ENCODE measurements at places on chromosomes 2 and 18.

DNA sequence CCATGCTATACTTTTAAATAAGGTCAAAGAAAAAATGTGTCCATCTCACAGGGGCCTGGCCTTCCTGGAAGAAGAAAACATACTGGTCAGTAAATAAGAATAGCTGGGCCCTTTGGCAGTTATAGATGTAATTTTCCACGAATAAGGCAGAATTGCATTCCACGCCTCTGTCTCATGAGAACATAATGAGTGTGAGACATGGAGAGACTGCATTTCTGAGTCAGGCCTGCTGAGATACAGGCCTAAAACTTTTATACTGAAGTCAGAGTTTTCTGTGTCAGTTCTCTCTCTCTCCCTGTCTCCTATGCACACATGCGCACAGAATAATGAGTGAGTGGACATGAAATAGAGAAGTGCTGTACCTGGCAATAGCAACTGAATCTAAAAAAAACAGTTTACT lies 20.4 kb upstream of the IL1R1 start:
- DNase-seq, result no peak

DNA sequence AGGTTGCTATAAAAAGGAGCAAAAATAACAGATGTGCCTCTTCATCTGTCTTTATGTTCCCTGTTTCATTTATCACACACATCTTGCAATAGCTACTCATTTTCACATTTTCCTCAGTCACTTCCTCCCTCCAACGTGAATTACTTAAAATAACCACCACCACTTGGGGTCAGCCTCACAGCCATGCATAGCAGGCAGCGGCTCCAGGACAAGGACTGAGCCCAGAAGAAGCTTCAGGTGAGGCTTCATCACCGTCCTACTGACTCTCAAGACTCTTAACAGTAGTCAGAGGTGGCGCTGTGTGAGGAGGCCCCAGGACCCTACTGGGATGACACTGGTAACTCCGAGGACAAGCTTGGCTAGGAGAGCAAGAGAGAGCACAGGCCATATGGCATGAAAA lies 15.5 kb upstream of the ST8SIA5 start:
- DNase-seq, result peak; percentile 66

GRCh38 chr2:47640356-47640755 lies 142.6 kb upstream of the MSH6 start:
- no peak for DNase-seq

DNA sequence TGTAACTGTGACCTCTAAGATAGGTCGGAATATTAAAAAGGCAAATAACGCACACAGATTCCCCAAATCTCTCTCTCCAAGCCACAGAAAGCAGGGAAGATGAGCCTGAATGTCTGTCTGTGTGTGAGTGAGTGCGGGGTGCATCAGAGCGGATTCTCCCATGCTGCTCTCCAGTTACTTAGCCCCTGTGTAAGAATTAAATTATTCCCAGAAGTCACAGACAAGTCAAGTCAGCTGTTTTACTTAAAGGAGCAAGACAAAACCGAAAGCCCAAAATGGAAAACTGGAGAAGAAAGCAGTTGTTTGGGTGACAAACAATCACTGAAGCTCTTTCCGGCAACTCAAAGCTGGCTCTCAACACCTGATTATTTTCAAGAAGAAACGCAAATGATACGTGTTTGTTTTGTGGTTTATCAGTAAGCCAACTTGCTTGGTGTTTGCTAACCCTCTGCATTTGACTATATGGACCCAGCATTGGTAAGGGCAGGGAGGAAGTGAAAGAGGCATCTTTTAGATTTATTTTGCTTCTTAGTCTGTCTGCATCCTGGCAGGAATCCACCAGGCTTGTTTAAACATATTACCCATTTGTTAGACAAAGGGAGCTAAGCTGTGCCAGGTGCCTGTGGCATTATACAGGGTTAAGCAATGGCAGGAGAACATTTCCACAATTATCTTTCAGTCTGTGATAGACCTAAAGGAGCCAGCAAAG lies 121.5 kb upstream of the CREB1 start:
- DNase-seq, result peak; percentile 97

GRCh38 chr2:171407030-171407675 lies 26.6 kb downstream of the METTL8 start:
- no peak for DNase-seq

DNA sequence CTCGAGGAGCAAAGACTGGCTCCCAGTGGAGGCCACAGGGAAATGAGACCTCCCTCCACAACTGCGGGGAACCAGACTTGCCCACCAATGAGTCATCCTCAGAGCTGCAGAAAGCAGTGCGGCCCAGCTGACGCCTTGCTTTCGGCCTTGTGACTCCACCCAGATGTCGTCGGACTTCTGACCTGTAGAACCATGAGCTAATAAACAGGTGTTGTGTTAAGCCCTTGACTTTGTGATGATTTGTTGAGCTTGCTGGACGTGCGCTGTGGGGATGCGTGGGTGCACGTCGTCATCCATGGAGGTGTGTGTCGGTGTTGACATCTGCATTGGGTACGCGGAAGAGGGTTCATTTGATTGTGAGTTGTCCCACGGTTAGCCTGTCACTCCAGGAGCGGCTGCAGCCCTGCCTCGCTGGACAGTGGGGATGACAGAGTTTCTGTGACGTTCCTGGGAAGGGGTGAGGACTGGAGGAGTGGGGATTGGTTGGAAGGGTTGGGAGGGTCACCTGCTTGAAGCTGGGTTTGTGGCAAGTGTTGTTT lies 154.1 kb downstream of the SH3BP4 start:
- DNase-seq, result no peak

DNA sequence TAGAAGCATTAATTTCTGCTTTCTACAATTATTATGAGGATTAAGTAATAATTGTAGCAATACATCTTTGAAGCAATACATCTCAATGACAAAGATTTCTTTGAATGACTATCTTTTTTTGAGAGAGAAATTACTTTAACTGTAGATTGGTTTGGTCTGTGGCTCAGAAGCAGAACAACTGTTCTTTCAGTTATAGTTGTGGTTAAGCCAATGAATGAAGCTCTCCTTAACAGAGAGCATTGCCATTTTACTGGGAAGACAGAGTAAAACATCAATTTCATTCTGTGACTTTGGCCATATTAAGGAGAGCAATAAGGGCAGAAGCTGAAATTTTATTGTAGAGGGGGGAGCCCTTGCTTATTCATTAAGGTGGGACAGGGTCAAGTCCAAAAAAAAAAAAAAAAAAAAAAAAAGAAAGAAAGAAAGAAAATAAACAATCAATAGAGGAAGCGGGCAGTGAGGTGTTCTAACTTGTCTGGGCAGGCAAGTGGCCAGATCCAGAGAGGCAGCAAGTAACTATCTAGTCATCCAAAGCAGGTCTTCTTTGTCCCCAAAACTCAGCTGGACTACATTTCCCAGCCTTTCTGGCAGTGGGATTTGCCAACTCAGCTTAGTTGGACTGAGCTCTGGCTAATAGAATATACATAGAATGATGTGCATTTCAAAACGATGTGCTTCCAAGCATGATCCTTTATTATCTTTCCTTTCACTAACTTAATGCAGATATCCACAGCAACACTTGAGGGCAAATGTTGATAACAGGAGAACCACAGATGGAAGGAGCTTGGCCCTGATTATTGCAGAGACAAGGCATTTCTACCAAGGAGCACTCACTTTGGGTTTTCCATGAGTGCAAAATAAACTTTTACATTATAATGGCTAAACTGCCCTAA lies 462.7 kb upstream of the CDH20 start:
- peak; percentile 37 for DNase-seq

- DNase-seq, result no peak
Measured at GRCh38 chr2:12730265-12730664, 13.5 kb downstream of the TRIB2 start.

GRCh38 chr2:157420771-157421323 lies 23.0 kb downstream of the CYTIP start:
- no peak for DNase-seq

GRCh38 chr2:27249891-27250651 lies 12.8 kb downstream of the SLC30A3 start:
- peak; percentile 51 for DNase-seq

GRCh38 chr2:171837736-171838135 lies 56.3 kb downstream of the SLC25A12 start:
- DNase-seq, result no peak

GRCh38 chr2:10079266-10079869 lies 843 bp downstream of the CYS1 start:
- DNase-seq, result peak; percentile 60

DNA sequence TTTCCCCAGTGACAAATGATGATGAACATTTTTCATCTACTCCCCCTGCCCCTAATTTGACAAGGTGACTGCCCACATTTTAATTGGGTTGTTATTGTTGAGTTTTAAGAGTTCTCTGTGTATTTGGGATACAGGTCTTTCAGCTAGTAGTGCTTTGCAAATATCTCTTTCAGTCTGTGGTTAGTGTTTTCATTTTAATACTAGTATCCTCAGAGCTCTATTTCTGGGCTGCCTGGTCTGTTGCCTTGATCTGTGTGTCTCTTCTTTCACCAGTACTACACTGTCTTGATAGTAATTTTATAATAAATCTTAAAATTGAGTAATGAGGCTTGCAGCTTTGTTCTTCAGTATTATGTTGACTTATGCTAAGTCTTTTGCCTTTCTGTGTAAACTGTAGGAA lies 19.7 kb downstream of the EIF5B start:
- DNase-seq, result no peak

DNA sequence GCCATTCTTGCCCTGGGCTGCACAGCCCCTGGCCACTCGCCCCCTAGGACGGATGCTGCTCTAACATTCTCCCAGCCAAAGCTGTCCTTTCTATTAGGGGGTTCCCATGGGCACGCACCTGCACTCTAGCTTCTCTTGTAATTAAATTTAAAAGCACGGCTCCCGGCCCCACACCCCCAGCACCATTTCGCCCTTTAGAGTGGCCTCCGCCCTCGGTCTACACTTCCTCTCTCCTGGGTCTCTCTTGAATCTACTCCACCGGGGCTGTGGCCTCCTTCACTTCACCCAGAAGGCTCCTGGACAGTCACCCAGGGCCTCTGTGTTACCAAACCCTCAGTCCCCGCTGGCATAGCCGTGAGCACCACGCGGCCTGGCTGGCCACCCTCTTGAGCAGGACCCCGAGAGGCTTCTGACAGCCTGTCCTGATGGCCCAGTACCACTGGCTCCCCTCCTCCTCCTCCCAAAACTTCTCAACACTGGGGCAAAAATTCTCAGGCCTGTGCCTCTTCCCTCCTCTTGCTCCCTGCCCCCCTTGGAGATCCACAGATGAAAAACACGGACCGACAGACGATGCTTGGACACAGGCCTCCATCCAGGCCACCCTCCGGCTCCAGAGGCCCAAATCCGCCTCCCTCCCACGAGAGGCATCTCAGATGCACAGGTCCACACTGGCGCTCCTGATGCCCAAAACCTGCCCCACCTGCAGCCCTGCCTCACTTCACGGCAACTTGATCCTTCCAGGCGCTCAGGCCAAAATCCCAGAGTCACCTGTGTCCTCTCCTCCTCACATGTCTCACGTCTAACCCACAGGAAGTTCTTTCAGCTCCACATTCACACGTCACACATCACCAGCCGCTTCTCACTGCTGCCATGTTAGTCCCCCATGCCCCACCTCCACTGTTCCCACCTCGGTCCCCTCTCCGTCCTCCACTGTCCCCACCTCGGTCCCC lies 6.9 kb upstream of the RAB17 start:
- DNase-seq, result no peak

- peak; percentile 98 for DNase-seq
Measured at GRCh38 chr18:48022531-48023329, 92.3 kb upstream of the SMAD2 start.

DNA sequence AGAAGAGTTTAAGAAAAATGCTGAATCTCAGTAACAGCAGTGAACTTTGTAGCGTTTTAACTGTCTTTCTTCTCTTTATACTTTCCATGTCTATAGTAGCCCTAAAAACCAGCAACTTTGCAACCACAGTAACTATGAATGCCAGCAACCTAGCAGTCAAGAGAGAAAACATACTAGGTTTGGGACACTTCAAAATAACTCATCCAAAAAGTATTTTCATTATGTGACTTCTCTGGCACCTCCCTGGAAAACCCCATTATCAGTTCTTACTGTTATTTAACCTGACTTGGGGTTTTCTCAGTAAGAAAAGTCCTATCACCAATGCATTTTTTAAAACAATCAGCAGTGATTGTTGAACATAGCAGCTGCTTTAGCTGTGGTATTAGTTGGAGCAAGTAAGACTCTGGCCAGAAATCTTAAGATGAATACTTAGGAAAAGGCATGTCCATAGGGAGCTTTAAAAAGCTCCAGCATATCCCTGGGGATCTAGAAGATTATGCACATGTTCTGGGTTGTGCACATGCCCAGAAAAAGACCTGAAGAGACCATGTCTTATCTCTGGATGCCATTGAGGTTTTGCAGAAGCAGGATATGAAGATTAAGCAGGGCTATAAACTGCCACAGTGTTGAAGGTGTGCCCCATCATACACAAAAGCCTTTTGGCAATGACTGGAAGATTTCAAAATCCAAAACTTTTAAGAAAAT lies 411.3 kb downstream of the CMPK2 start:
- no peak for DNase-seq

- DNase-seq, result peak; percentile 41
Measured at GRCh38 chr18:44066541-44066940, 614.1 kb upstream of the SETBP1 start.

DNA sequence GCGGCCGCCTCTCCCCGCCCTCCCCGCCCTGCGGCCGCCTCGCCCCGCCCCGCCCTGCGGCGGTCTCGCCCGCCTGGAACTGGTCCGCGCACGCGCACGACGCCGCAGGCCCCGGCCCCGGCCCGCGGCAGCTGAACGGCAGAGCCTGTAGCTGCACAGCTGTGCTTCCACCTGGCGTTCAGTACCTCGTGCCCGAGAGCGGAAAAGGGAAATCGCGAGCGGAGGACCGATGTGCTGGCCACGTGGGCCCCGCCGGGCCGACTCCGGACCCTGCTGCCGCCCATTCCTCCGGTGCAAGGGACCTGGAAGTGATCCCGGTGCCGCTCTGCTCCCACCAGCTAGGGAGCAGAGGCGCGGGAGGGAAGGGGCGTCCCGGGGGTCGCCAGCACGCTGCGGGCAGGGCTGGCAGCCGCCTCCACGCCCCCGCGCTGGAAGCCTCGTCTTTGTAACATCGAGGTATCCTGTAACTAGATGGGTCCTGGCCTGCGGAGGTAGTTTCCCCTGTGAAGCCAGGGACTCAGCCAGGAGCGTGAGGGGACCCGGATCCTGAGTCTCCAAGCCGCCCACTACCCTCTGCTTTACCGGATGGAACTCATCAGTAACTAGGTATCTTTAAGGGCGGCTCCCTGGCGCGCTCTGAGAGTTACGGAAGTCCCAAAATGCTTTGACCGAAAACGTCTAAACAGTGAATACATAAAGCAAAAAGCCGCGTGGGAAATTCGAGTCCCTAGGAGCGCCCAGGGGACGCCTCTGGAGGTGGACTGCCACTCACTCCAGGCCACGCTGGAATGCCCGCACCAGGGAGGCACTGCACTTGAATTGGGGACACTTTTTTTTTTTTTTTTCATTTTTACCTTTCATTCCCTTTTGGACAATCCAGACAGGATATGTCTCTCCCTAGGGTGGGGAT lies 704 bp upstream of the ODC1 start:
- peak; percentile 97 for DNase-seq

- DNase-seq, result no peak
Measured at GRCh38 chr2:119289093-119289492, 65.5 kb downstream of the STEAP3 start.

DNA sequence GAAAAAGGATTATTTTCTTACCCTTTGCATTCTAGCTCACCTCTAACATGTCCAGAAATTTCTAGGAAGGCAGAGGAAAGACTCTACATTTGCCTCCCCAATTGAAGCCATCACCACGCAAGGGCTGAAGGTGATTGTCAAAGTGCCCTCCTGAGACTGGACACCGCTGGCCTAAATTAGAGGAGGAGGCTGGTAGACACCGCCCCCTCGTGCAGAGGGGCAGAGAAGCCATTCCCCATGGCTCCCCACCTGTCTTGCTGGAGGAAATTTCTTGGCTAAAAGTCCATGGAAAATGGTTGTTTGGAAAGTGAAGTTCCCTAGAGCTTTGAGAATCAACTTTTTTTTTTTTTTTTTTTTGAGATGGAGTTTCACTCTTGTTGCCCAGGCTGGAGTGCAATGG lies 31.3 kb upstream of the CREB1 start:
- DNase-seq, result peak; percentile 3
